ENCODE measurements at places on chromosomes 3 and 15.

DNA sequence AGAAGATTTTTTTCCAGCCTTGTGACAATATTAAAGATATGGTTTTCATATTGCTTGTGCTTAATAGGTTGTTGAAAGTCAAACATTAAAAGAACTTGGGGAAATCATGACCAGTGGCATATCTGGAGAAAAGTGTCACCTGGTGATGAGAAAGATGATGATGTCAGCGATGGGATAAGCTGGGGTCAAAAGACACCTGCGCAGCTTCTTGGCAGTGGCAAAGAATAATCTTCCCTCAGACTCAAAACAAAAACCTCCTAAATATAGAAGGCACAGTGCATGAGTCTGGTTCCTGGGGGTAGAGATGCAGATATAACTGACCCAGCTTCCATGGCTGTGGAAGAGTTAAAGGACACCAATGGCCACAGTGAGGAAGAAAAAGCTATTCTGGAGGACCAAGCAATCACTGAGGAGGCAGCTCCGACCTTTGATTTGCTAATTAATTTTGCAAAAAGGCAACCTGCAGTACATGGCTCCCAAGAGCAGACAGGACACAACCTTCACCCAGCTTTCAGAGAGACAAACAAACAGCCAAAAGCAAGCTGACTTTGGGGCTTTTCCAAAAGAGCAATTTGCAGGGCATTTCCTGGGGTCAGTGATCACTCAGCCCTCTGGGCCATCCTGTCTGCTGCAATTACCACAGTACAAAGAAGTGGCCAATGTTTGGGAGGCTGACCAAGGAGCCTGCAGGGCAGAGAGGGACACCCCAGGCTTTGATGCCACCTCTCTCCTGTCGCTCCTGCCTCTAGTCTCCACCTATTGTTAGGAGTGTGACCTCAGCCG, 17.6 kb upstream of the SEMA5B start:
- DNase-seq: no peak

- DNase-seq: no peak
Observed at GRCh38 chr15:53072077-53072476, 281.9 kb upstream of the ONECUT1 start.

- no peak for DNase-seq
Observed at GRCh38 chr15:89192766-89193165, 28.6 kb downstream of the RLBP1 start.

DNA sequence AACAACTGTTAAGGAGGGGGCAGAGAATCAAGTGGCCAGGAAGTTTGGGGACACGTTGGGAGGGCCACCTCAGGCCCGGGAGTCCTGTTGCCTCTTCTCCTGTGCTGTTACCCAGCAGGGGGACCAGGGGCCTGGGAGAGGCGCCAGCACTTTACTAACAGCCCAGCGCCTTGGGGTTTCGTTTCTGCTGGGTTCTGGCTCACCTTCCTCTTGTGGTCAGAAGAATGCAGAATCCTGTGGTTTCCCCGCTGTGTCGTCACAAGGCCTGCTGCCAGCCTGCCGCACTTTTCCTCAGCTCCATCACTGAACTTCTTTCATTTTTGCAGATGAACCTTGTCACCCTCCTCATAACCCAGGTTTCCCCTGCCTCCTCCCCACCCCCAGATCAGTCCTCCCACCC, 67.7 kb downstream of the SLC30A4 start:
- DNase-seq: peak; percentile 72

DNA sequence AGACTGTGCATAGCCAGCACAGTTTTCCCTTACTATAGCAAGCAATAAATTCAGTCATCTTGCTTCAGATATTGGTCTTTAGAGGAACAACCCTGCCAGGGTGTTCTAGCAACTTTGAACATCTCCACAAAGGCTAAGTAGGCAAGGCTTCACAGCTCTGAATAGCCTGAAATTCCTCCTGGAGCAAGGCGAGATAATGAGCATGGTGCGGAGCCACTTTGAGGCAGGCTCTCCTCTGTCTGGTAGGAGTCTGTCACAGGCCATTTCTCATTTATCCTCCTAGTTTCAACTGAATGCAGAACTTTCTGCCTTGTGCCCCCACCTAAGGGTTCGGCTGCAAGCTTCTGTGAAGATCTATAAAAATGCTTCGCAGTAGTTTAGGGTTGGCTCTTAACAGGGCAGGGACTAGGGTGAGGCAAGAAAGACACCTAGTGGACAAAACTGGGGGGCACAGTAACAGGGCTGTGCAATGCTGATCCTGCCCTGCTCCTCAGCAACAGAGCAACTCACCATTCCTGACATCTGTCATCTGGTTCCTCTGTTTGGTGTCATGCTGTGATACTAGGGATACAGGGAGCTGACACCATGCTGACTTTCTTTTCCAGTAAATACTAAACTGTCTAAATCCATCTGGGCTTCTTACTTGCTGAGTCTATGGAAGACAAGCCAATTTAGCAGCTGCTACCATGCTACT, 16.6 kb upstream of the EHHADH start:
- DNase-seq: no peak

DNA sequence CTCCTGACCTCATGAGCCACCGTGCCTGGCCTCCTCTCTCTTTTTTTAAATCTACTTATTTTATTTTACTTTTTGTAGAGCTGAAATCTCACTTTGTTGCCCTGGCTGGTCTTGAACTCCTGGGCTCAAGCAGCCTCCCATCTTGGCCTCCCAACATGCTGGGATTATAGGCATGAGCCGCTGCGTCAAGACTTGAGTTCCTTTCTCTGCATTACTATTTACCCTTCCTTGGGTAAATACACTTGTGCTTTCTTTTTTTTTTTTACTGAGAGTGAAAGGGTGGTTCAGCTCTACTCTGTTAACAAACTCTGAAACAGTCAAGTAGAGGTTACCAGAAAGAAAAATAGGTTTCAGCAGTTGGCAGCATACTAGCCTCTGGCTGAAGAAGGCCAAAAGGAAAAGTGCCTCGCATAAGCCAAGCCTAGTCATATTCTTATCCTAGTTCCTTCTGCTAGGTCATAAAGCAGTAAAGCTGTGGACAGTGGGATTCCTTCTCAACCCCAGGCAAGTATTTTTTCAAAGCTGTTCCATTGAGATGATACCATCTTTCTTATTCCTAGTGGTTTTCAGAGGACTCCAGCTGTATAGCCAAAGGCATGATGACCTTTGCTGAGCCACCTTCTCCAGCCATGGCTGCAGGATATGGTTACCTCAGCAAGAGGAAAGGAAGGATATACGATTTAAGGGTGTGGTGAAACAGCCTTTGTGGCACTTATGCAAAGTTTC, 135.1 kb downstream of the RBPMS2 start:
- no peak for DNase-seq

GRCh38 chr3:132352556-132353143, 35.4 kb downstream of the ACP3 start:
- peak; percentile 70 for DNase-seq

GRCh38 chr3:172002512-172003078, 36.8 kb upstream of the FNDC3B start:
- no peak for DNase-seq

- DNase-seq: no peak
Observed at GRCh38 chr3:151394611-151395010, 10.1 kb upstream of the P2RY12 start.

DNA sequence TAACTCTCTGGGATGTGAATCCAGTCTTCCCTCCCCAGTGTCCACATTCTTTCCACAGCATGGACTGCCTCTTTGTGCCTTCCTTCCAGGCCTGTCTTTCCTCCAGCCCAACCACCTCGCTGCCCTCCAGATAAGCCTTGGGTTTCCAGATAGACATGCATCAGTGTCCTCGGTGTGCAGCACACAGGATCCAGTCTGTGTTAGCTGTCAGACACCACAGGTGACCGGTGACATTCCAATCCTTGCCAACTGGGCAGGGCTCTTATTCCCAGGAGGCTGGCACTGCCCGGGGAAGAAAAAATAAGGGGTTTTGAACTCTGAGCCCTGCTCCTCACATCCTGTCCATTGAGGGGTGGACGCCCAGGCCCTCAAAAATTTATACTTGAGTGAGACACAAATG, 6.0 kb upstream of the SLC6A1 start:
- DNase-seq: no peak

DNA sequence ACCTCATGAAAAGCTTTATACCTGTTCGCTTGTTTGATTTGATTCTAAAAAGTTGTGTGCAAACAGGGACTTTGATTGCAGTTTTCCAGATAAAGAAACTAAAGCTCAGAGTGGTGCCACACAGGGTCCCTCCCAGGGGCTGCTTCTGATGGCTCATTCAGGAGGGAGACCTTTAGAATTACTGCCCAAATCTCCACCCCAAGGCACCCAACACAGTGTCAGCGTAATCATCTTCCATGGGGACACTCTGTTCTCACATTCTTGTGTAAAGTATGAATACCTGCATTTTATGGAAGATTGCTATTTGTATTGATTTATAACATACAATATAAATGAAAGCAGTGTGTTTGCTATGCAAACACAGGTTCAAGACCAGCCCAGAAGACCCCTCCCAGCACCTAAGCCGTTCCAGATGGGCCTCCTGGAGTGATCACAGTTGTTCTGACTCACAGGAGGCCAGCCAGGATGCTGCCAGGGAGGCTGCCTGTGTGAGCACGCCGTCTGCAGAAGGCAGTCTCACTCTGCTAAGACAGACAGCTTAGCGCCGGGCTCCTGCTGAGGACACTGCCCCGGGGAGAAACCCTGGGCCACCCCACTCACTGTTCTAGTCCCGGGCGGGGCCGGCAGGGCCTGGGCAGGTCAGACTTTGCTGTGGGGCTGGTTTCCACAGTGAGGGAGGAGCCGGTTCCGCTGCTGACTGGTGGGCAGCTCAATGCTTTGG, 185.6 kb downstream of the FAM43A start:
- no peak for DNase-seq

DNA sequence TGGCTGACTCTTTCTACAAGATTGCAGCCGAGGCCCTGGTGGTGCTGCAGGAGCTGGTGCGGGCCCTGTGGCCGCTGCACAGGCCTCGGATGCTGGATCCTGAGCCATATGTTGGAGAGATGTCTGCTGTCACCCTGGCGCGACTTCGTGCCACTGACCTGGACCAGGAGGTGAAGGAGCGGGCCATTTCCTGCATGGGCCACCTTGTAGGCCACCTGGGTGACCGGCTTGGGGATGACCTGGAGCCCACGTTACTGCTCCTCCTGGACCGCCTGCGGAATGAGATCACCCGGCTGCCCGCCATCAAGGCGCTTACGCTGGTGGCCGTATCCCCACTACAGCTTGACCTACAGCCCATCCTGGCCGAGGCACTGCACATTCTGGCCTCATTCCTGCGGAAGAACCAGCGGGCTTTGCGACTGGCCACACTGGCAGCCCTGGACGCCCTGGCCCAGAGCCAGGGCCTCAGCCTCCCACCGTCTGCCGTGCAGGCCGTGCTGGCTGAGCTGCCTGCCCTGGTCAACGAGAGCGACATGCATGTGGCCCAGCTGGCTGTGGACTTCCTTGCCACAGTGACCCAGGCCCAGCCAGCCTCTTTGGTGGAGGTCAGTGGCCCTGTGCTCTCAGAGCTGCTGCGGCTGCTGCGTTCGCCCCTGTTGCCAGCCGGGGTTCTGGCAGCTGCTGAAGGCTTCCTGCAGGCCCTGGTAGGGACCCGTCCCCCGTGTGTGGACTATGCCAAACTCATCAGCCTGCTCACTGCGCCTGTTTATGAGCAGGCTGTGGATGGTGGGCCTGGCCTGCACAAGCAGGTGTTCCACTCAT, 20.3 kb downstream of the CAND2 start:
- DNase-seq: no peak

DNA sequence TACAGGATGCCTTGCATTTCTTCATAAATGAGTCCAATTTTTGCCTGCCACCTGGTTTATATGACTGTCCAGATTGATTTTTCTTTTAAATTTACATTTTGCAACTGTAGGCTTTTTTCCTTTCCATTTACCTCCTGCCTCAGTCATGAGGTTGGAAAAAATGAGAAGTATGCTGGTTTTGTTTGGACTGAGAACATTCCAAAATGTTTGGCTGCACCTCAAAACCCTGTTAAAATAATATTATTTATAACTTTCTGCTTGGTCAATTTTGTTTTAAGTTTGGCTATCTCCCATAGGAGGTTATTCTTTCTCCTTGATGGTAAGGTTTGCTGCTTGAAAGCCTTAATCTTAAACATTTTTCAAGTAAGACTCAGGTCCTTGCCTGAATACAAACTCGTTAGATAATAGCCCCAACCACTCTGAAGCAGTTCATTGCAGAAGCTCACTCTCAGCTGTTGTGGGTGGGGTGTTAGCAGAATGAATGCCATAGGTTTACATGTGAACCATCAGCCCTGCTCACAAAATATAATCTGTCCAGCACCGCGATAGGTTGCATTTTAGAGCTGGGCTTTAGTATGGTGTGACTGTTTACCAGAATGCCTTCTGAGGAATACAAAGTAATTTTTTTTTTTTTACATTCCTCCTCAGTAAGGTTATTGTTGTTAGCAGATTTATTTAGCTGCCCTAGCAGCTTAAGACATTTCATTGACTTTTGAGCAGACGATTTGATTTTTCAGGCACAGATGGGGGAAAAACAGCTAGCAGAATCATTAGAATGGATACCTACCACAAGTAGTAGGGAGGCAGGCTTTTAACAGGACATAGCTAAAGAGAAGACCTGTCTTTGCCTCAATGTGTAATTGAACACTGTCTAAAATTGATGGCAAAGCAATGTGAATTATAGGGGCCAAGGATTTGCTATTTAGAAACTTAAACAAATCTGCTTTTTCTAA, 630.8 kb upstream of the KCNMB2 start:
- no peak for DNase-seq

DNA sequence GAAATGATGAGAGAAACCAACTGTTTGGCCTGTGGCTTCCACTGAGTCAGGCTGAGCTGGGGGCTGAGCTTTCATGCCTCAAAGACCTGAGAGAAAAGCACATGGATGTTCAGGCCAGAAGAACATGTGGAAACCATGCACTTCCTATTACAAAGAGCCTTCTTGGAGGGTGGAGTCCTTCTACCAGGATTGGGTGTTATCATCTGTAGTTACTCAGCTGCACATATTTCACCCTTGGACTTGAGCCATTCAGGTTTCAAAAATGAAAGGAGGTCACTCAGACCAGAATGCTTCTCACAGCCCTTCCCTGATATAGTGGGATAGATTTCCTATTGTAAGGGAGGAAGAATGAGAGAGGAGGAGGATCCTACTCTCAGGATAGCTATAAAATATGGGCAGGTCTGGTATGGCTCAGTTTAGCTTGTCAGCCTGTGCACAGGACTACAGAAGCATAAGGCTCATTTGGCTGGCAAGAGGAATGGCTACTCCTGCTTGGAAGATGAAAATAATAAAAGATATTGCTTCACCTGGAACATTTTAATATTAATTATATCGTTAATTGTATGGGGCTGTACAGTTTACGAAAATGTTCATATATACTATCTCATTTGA, 173.6 kb upstream of the TMC3 start:
- no peak for DNase-seq

DNA sequence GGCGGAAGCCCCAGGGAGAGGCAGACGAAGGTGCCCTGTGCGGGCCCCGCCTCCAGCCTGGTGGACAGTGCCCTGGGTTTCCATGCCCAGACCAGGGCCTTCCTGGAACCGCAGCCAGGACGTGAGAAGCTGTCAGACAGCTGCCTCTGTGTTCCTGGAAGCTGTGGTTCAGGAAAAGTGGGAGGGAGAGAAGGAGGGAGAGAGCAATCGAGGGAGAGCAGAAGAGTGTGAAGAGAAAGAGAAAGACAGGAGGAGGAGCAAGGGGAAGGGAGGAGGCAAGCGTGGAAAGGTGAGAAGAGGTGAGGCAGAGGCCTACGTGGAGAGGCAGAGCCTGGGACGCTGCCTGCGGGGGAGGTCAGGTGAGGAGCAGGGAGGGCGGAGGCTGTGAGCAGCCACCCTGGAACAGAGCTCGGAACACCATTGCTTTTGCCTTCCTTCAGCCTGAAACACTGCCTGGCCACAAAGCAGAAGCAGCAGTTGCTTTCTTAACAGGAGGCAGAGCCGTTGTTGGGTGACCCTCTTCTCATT, 18.6 kb downstream of the ZDHHC19 start:
- DNase-seq: no peak
